ENCODE measurements at places on chromosomes 16 and 17. TPM values are rescaled to one million over a fixed set of nuclear protein-coding genes. Genes with fewer than 3 reads are reported as not detected.
A peak's percentile ranks its signal among the peaks of the same experiment; 100 is the strongest.

DNA sequence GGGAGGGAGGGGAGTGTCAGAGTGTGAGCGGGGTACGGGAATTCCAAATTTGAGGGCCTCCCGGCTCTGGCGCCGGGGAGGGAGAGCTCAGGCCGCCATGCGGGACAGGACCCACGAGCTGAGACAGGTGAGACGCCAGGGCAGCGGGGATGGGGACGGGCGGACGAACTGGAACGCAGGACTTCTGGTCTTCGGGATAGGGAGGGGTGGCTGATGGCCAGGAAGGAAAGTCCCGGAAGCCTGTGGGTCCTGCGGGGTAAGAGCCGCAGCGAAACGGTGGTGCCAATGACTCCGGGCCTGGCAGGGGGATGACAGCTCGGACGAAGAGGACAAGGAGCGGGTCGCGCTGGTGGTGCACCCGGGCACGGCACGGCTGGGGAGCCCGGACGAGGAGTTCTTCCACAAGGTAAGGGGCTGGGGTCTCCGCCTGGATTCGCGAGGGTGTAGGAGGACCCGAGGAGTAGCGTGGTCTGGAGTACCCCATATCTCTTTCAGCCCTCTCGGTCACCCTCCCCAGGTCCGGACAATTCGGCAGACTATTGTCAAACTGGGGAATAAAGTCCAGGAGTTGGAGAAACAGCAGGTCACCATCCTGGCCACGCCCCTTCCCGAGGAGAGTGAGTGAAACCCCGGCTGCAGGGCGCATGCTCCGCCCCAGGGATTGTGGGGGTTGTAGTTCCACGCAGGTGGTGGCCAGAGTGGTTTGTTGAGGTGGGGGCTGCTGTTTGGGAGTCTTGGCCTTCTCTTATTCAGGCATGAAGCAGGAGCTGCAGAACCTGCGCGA lies 543 bp downstream of the STX4 start:
- DNase-seq = peak; percentile 96

- peak; percentile 80 for DNase-seq
These were observed 792 bp downstream of the PPP1R9B start for GRCh38 chr17:50149417-50150353.

The NPIPA3 gene
- not detected for total RNA-seq

- DNase-seq = peak; percentile 28
These were observed 161.9 kb upstream of the NOL11 start for GRCh38 chr17:67555855-67556254.

- no peak for DNase-seq
These were observed 123.1 kb downstream of the XYLT1 start for GRCh38 chr16:17347624-17348023.

The INO80E gene
- 174 TPM for total RNA-seq

The CCDC144A gene
- 3.9 TPM for total RNA-seq

The ZG16 gene
- not detected for total RNA-seq

DNA sequence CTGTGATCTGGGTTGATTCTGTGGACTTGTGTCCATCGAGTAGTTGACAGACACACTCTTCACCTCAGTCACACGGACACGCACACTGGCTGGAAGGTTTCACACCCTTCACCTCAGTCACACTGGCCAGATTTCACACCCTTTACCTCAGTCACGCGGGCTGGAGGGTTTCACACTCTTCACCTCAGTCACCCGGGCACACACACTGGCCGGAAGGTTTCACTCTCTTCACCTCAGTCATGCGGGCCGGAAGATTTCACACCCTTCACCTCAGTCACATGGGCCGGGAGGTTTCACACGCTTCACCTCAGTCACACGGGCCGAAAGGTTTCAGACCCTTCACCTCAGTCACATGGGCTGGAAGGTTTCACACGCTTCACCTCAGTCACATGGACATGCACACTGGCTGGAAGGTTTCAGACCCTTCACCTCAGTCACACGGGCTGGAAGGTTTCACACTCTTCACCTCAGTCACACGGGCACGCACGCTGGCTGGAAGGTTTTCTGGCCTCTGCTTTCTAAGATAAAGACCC lies 96.2 kb downstream of the PGS1 start:
- no peak for DNase-seq

The WWOX gene
- total RNA-seq = 16.1 TPM

The USP43 gene
- not detected for total RNA-seq

The KRTAP4-6 gene
- not detected for total RNA-seq

GRCh38 chr16:55703003-55704001 lies 47.5 kb downstream of the SLC6A2 start:
- DNase-seq = no peak

The CCL14 gene
- total RNA-seq = 13.0 TPM

DNA sequence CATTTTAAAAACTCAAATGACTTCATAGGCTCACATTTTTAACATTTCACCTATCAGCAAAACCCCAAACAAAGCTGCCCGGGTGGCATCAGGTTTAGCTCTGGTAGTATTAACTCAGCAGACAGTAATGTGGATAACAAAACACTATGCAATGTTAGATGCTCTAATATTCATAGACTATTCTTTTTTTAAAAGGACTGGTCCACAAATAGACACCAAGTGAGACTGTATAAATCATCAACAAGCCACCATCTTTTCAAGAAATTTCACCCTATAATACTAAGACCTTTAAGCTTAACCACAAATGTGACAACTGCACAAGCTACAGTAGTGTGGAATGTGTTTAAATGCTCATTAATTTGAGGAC lies 20.2 kb downstream of the SNN start:
- DNase-seq = no peak

- DNase-seq = no peak
These were observed 4.8 kb upstream of the USP10 start for GRCh38 chr16:84694980-84695379.

DNA sequence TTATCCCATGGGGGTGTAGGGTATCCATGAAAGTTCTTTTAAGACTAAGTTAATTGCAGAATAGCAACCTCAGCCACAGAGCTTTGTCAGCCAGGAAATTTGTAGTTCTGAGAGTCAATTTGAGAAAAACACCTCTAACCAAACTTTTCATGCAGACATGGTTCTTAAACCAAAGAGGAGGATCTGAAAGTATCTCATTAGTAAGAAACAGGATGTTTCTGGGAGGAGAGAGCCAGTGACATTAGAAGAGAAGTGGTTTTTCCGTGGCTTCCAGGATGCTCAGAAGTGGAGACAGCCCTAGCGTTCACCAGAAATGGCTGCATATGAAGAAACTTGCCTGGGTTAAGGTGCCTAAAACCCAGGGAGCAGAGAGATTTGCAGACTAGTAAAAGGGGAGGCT lies 7.9 kb downstream of the GNAO1 start:
- no peak for DNase-seq

The CDC6 gene
- total RNA-seq = 1.5 TPM

The TBC1D28 gene
- total RNA-seq = 0.27 TPM

DNA sequence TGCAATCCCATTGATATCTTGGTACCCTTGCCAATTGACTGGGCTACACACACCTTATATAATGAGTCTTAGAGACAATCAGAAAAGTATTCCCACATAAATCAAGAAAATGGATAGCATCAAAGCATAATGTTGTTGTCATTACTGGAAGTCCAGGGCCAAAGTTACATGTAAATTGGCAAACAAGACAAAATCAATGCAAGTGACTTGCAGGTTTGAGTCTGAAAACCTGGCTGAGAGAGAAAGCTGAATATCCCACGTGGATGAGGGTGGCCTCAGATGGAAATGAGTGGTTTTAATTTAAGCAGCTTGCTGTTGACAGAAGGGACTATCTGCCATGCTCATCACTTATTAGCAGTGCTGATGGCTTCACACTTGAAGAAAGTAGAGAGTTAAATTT lies 324.0 kb upstream of the MON1B start:
- no peak for DNase-seq

The HIGD1B gene
- 1.8 TPM for total RNA-seq

The LIMD2 gene
- total RNA-seq = 16.8 TPM

DNA sequence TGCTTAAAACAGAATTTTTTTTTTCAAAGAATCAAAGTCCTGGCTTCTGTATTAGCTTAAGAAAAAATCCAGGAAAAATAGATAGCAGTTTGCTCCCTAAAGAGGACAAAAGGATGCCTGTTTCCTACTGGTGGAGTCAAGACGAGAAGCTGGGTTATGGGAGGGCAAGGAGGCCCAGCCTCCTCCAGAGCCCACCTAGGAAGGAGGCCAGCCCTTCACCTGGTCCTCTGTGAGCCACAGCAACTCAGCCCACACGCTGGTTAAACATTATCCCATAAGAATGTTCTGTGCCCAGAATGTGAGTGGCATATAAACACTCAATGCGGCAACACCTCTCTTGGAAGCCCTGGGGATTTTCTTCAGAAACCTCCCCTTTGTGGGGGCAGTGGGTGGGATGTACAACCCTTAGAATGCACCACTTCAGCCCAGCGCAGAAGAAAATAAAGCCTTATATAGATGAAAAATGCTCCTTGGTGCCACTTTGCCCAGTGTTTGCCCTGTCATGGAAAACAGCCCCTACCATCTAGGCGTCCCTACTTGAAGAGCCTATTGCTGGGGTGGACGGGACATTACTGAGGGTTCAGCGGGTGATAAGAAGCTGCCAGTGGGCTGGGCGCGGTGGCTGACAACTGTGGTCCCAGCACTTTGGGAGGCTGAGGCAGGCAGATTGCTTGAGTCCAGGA lies 48.0 kb downstream of the TEKT5 start:
- no peak for DNase-seq

The ACE gene
- total RNA-seq = 1.8 TPM

The EPX gene
- not detected for total RNA-seq

DNA sequence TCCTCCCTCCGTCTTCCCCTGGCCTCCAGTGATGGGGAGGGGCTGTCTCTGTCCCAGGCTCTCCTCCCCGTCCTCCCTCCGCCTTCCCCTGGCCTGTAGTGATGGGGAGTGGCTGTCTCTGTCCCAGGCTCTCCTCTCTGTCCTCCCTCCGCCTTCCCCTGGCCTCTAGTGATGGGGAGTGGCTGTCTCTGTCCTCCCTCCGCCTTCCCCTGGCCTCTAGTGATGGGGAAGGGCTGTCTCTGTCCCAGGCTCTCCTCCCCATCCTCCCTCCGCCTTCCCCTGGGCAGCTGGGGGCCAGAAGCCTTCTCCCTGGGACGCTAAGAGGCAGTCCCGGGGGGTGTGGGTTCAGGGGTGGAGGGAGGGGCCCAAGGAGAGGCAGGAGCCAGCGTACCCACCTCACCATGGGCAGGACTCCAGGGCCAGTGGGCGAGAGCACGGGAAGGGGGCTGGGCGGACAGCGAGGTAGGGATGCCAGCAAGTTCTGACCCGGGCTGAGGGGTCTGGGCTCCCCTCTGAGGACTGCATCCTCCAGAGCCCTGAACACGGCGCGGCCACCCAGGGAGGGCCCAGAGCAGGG lies 14.8 kb downstream of the UTS2R start:
- no peak for DNase-seq

GRCh38 chr17:565521-565920 lies 149.1 kb downstream of the VPS53 start:
- no peak for DNase-seq

DNA sequence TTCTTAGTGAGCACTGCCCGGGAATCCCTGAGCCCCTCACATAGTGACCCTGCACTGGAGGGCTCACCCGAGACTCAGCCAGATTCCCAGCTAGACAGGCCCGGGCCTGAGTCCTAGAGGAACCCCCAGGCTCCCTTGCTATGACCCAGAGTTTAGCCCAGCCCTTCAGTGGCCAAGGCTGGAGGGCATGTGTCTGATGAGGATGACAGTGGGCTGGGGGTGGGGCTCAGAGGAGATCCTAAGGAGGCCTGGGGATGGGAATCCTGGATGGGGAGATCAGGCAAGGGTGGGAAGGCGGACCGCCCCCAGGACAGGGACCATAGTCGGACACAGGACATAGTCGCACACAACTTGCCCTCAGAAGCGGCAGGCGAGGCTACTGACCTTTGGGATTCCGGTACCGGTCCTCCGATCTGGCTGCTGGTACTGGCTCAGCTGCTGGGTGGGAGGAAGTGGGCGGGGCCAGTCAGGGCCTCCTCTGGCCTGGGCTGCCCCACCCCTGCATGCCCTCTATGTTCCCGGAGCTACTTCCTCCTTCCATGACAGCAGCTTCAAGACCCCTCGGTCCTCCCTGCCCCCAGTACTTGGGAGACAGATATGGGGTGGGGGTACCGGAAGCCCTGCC lies 1.1 kb downstream of the CD79B start:
- DNase-seq = peak; percentile 77
